ENCODE measurements at places on chromosomes 4 and X.

- no peak for DNase-seq
Measured at GRCh38 chr4:75158451-75158850, 225.5 kb downstream of the PARM1 start.

GRCh38 chrX:1507511-1508463 is 29.2 kb downstream of the P2RY8 start:
- no peak for DNase-seq

DNA sequence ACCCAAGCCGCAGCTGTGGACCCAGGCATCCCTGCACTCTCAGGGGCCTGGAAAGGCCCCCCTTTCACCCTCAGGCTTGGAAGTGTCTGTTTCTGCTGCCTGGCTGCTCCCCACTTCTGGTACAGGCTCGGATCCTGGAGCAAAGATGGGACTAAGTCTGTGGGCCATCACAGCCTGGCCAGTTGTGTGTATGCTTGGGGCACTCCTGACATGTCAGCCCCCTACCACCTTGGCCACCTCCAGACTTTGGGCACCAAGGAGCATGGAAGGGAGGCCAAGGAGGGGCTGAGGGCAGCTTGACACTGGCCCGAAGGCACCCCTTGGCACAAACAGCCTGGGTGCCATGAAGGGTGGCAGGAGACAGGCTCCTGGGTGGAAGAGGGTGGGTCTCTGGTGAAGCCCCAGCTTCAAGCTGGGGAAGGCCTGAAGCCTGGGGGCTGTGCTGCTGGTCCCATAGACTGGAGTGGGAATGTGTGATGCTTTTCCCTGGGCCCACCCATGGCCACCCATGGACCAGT is 799.4 kb upstream of the AGA start:
- no peak for DNase-seq

GRCh38 chr4:64698171-64698570 is 288.9 kb upstream of the TECRL start:
- no peak for DNase-seq

DNA sequence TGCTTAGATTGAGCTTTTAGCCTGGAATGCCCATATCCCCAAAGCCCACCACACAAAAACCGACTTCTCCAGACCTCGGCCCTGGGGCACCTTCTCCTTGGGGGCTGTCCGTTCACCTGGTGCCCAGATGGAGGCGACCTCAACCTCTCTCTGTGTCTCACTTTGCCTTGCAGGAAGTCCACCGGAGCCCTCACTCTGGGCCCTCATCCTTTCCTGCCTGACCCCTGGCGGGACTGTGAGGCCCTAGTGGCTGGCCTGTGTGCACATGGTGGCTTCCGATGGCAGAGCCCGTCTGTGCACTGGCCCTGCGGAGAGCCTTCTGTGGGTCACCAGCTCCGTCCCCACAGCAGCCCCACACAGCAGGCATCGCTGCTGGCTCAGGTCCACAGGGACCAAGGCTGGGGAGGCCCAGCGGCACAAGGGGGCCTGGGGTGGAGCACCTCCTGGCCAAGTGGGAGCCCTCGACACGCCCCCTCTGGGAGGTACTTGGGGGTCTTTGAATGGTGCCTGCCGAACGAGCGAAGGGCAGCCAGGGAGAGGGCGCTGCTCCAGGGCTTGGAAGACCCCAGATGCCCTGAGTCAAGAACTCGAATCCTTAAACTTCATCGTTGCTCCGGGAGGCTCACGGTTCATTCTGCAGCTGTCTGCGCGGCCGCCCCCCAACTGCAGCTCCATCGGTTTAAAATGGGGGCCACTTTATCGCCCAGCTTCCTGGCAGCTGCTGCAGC is 97.2 kb upstream of the ADRA2C start:
- no peak for DNase-seq

Data from foreskin melanocyte (primary cell).